Left ventricle myocardium inferior (tissue), 1 donor: ENCODE measurements at places on chromosomes 1 and 21.

DNA sequence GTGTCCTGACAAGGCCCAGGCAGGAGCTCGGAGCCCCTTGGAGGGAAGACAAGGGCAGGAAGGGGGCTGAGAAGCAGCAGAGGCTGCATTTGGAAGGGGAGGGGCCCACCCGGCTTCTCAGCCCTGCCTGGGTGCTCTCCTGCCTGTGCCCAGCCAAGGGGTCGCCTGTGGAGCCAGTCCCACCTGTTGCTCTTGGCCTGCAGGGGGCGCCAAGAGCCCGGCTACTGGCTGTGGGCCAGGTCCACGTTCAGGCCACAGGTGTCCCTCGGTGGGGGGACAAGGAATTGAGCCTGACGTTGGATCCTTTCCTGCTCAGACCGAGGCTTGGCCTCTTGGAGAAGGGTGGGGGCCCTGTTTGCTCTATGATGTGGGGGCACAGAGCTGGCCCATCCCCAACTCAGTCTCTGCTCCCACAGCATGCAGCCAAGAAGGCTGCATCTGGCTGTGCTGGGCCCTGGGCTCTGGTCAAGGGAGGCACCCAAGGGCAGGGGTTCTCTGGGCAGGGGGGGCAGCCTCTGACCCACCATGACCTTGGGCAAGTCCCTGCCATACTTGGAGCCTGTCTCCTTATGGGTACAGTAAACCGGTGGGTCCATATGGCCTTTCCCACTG lies 10.9 kb downstream of the WNT4 start:
- DNase-seq = no peak

DNA sequence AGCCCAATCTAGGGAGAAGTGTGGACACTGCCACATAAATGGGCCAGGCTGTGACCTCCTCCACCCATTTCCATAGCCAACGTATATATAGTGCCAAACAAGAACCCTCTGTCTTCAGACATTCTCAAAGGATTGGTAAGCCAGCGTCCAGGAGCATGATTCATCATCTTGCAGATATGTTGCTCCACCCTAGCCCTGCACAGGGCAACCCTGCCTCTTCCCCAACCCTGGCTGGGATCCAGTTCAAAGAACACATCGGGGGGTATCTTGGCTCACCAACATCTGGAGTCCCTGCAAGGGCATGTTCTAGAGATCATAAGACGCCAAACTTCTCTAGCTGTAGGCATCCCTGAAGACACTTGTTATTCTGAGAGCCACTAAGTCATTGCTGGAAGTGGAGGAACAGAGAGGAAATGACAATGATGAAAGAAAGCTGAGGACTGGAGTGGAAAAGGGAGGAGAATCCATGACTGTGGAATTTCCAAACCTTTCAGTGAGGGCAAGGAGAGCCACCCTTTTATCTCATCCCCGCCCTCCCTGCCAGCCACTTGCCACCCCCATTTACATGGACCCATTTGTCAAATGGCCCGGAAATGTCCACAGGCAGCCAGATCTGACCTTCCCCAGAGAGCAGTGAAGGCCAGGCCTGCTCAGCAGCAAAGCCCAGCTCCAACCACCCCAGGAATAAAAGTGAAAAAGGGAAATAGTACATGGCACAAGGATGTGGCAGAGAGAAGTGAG lies 144.1 kb upstream of the CTTNBP2NL start:
- DNase-seq = no peak

DNA sequence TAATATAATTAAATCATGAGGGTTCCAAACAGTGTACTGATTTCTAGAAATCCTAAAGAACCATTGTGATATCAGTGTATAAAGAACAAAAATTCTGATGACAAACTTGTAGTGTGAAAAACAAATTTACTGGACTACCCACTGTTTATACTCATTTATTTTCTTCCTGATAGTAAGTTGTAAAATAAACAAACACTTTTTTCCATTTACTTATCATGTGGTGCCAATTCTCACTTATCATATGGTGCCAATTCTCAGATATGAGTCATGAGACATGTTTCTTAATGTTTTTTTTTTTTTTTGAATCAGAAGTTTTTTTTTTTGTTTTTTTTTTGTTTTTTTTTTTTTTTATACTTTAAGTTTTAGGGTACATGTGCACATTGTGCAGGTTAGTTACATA lies 137.7 kb downstream of the LEPR start:
- DNase-seq = no peak

DNA sequence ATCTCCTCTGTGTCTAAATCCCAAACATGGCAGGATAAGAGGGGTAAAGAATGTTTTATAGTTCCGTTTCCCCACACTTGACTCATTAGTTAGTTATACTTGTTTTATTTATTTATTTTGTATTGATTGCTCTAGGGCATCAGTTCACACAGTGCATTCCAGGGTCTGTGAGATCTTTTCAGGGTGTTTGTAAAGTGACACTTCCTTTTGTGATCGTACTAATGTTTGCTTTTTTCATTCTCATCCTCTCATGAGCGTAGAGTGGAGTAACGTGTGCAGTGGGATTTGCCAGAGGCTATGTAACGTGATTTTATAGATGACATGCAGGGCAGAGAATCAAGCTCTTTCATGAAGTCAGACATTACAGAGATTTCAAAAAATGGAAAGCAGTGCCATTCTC lies 103.2 kb downstream of the SCCPDH start:
- no peak for DNase-seq

DNA sequence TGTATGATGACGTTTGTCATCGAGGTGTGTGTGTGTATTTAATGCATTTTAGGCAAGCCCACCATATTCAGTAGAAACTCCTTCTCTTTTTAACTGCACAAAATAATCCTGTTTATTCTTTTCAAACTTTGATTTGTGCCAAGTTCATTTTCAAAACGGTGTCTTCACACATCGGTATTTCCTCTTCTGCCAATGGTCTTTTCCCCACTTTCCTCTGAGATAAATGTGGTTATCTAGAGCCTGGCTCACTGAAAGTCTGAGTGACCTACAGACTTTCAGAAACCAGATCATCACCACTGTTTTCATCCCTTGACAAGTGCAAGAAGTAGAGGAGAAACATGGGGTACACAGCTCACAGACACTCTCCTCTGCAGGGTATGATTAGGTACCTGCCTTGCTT lies 69.4 kb downstream of the GPATCH2 start:
- no peak for DNase-seq

GRCh38 chr1:214009423-214010196 lies 21.8 kb downstream of the PROX1 start:
- no peak for DNase-seq

DNA sequence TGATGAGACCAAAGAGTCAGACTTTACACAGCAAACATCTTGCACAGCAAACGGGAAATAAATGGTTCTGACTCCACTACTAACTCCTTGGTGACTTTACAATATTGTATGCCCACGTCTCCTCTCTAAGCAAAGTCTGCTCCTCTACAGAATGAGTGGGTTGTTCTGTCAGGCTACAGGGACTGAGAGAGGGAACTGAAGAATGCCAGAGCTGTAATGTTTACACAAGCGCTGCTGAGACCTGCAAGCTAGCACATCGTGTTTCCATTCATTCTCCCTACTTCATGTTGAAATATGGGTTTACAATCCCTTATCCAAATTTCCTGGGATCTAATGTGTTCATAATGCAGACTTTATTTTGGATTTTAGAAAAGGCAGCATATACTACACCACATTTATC lies 15.9 kb downstream of the DAB1 start:
- DNase-seq = no peak

DNA sequence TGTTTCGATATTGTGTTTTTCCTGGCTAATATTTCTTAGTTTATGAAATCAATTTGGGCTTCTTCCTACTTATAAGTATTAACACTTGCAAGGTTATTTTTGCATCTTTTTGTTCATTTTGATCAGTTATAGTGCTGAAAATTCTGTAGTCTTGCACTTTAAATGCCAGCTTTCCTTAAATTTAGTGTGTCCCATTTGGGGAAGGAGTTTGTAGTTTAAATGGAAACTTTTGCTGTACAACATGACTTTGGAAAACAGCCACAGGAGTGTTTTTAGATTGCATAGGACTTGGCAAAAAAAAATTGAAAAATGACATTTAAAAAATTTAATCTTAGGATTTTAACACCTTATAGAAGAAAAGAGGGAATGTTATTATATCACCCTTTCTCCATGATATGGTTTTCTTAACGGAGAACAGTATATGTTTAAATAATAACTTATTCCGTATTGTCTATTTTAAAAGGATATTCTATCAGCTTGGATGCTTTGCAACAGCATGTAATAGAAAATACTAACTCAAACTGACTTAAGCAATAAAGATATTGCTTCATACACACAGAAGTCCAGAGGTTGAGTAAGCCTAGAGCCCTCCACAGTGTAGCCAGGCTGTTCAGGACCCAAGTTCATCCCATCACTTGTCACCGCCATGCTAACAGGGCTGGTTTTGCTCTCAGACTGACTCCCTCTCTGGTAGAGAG lies 53.8 kb downstream of the LYPLAL1 start:
- no peak for DNase-seq

- DNase-seq = no peak
Observed at GRCh38 chr1:80678438-80678837, 1122.3 kb upstream of the ADGRL2 start.

DNA sequence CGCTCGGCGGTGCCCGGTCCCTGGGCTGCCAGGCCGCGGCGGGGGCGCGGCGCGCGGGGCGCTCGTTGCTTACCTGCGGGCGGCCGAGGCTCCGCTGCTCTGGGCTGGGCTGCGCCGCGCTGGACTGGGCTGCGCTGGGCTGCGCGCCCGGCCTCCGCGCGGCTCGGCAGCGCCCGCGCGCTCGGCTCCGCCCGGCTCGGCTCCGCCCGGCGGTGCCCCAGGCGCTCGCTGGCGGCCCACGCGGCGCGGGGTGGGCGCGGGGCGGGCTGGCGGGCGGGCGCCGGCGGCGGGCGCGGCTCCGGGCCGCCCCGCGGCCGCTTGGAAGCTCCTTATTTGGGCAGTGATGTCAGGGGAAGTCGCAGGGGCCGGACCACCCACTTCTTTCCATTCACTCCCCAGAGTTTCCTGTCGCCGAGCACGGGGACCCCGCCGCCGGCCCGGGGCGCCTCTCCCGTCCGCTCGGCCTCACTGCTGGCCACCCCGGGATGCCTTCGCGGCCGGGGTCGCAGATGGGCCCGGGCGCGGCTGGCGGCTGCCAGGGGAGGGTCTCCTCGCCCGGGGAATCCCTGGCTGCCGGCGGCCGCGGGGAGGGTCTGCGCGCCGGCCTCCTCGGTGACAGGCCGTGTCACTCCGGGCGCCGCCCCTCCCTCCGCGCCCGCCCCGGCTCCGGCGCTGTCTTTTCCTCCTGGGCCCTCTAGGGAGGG lies 177.7 kb upstream of the EDN2 start:
- DNase-seq = peak; percentile 65

GRCh38 chr1:95966866-95967265 lies 732.9 kb downstream of the RWDD3 start:
- DNase-seq = no peak

- DNase-seq = peak; percentile 11
Observed at GRCh38 chr21:44427241-44428120, 27.8 kb upstream of the LRRC3 start.

DNA sequence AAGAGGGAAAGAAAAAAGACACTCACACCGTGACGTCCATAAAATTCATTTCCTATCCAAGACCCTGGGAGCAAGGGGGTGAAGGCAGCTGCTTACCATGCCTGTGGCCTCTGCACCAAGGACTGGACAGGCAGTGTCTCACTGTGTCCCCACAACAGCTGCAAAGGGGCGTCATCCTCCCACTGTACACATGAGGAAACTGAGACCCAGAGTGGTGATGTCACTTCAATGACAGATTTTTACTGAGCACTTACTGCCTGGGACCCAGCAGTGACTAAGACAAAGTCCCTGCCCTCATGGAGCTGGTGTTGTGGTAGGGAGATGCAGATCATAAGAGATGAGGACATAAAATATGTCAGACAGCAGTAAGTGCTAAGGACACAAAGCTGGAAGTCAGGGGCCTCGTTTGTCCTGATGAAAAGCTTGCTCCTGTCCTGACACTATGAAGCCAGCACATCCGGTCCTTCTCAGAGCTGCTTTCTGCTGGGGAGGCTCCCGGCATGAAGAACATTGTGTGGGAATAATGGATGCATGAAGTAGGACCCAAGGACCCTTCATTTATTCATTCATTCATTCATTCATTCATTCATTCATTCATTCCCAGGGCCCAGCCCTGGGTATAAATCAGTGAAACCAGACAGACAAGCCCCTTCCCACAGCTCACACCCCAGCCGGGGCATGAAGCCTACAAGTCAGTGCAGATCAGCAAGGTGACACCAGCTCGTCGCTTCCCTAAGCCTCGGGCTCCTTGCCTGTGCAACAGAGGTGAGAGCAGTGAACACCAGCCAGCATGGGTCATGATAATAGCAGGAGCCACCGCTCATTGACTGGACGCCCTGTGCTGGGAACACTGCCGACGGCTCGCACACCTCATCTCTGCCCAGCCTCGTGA lies 473.7 kb downstream of the MATN1 start:
- DNase-seq = no peak

- no peak for DNase-seq
Observed at GRCh38 chr1:118961156-118961555, 27.0 kb downstream of the TBX15 start.

- DNase-seq = no peak
Observed at GRCh38 chr1:186900539-186901237, 71.9 kb downstream of the PLA2G4A start.
